ENCODE measurements at places on chromosomes 6 and 20.

DNA sequence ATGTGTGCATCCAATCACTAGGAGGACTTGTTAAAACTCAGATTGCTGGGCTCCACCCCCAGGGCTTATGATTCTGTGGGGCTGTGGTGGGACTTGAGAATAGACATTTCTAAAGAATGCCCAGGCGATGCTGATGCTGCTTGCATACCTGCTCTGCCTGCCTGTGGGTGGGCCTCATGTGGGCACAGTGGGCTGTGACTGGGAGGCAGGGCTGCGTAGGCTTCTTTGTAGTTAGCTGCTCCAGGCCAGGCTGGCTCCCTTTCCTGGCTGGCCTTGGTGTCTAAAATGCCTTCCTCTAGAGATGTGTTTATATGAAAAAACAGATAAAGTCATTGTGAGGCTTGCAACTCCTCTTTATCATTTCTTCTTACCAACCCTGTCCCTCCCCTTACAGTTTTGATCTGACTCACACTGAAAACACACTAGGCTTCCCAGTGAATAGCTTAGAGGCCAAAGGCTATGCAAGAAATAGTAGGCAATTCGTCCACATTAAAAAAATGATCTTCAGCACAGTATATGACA is 495.5 kb upstream of the MAP3K7 start:
- DNase-seq = no peak
- no peaks in the 10 kb centered on the region for H3K36me3 ChIP-seq
- H3K4me1 ChIP-seq = peaks cover 33% of the 10 kb centered on the region
- peak overlapping the region; percentile 55 for H3K27ac ChIP-seq
- no peak overlapping the region for H3K4me3 ChIP-seq
- no peaks in the 10 kb centered on the region for H3K27me3 ChIP-seq

DNA sequence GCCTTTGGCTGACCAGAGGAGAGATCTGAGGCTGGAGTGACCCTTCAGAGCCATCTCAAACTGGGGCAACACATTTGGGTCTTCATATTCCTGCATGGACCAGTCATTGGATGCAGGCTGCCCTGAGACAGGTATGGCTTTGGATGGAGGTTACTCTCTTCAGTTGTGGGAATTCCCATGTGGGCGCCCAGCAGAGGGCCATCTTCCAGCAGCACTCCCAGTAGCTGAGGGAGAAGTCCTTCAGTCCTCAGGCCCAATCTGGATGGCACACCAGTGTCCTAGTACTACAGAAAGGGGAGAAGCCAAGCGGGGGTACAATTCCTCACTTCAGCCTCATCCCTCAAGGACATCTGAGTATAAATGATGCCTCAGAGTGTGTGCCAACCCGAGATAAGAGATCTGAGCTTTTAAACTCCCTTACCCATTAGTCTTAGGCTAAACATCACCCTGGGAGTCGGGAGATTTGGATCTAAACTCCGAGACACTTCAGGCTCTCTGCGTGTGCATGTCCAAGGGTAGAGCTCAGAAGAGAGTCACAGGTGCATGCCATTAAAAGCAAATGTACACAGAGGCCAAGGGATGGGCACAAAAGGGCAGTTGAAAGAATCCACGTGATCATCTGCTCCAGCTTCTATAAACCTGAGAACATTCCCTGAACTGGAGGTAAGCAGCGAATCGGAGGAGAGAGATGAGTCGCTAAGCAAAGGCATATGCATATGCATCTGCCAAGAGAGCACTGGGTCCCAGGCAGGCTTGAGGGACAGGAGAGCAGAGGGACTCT is 204.6 kb downstream of the CD83 start:
- no peak overlapping the region for H3K27ac ChIP-seq
- H3K4me3 ChIP-seq = no peak overlapping the region
- H3K4me1 ChIP-seq = peaks cover 7% of the 10 kb centered on the region
- DNase-seq = no peak
- peaks cover 44% of the 10 kb centered on the region for H3K27me3 ChIP-seq

DNA sequence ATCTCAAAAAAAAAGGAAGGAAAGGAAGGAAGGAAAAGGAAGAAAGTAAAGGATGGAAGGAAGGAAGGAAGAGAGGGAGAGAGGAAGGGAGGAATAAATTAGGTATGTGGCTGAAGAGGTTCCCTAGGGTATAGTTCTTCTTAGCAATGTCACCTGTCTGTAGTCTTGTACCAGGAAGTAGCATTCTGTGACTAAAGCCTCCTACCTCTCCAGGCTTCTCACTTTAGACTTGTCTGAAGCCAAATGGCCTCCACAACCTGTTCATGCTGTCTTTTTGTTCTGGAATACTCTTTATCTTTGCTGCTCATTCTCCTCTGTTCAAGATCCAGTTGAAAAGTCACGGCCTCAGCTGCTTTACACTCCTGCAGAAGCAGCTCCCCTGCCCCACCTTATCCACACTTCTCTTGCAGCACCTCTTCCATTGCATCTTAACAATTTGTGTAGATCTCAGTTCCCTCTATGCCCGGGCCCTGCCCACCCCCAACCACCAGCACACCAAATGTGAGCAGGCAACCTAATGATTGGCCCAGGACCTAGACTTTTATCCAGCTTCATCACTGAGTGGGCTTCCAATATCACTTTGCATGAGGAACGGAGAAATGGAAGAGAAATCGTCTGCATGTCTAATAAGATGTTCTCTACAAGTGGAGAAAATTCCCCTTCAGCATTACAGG is 19.1 kb downstream of the GCNT2 start:
- no peak for DNase-seq
- no peaks in the 10 kb centered on the region for H3K27me3 ChIP-seq
- peak overlapping the region; percentile 23 for H3K27ac ChIP-seq
- peaks cover 13% of the 10 kb centered on the region for H3K4me1 ChIP-seq
- no peak overlapping the region for H3K4me3 ChIP-seq

DNA sequence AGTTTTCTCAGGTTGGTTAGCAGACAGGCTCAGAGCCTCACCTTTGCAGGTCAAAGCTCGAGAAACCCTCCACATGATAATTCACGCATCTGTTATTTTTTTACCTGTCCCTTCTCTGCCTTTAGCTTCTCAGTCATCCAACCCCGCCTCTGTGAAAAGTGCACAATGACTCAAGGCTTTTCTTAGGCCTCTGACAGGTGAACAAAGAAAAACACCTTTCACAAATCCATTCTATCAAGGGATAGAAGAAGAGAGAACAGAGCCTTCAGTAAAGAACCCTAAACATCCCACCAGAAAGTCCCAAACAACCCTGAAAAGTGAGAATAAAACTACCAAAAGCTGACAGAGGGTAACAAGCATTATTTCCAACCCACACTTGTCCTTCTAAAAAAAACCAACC is 178.2 kb downstream of the GJA10 start:
- no peak overlapping the region for H3K4me3 ChIP-seq
- no peak overlapping the region for H3K27ac ChIP-seq
- no peaks in the 10 kb centered on the region for H3K36me3 ChIP-seq
- no peak for DNase-seq
- no peaks in the 10 kb centered on the region for H3K27me3 ChIP-seq

- DNase-seq = no peak
- H3K4me1 ChIP-seq = peaks cover 11% of the 10 kb centered on the region
- H3K27ac ChIP-seq = no peak overlapping the region
- no peaks in the 10 kb centered on the region for H3K27me3 ChIP-seq
- H3K4me3 ChIP-seq = no peak overlapping the region
Measured at GRCh38 chr6:71252960-71253359, 35.7 kb upstream of the OGFRL1 start.

- no peak overlapping the region for H3K27ac ChIP-seq
- H3K36me3 ChIP-seq = no peaks in the 10 kb centered on the region
- no peak for DNase-seq
- no peak overlapping the region for H3K4me3 ChIP-seq
- peaks cover 2% of the 10 kb centered on the region for H3K27me3 ChIP-seq
Measured at GRCh38 chr6:165034271-165034741, 275.1 kb downstream of the C6orf118 start.

- H3K27me3 ChIP-seq = peaks cover 97% of the 10 kb centered on the region
- H3K4me3 ChIP-seq = peak overlapping the region; percentile 68
- peaks cover 37% of the 10 kb centered on the region for H3K4me1 ChIP-seq
- H3K27ac ChIP-seq = peak overlapping the region; percentile 33
- DNase-seq = peak; percentile 58
- no peaks in the 10 kb centered on the region for H3K36me3 ChIP-seq
Measured at GRCh38 chr6:98833307-98834059, 891 bp upstream of the POU3F2 start.

GRCh38 chr6:69802995-69803394 is 6.2 kb upstream of the LMBRD1 start:
- H3K4me1 ChIP-seq = no peaks in the 10 kb centered on the region
- DNase-seq = no peak
- H3K36me3 ChIP-seq = no peaks in the 10 kb centered on the region
- H3K27ac ChIP-seq = no peak overlapping the region
- no peak overlapping the region for H3K4me3 ChIP-seq

GRCh38 chr20:43191946-43192863 is 2.5 kb upstream of the PTPRT start:
- no peaks in the 10 kb centered on the region for H3K36me3 ChIP-seq
- DNase-seq = no peak
- no peak overlapping the region for H3K27ac ChIP-seq
- peaks cover 2% of the 10 kb centered on the region for H3K4me1 ChIP-seq

DNA sequence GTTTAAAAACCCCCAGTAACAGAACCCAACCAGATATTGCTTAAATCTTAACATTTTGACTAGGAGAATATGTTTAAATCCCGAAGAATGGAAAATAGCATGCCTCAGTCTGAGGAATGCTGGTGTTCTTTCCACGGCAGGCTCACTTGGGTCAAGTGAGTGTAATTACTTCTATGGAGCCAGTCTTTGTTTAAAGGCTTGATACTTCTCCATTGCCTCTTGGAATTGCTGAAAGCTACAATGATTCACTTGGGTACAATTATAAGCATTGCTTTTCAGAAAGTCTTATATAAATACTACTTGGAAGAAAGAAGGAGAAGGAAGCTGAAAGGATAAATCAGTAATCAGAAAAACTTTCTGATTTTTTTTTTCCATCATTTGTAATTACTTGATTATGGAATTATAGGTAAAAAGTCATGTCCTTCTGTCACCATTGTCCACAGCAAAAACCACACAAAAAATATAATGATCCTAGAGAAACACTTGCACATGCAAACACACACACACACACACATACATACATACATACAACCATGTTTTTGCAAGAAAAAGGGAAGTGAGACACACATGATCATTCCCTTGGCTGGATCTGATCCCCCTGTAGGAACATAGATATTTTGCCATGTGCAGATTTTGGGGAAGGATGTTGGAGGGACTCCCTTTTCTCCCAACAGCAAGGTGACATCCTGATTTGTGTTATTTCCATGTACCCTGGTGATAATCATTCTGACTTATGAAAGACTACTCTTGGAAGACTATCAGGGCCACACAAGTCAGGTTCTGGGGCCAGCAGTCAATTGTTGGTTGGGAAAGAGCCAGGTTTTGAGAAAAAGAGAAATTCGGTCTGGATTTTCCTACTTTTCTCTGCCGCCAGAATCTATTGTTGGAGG is 396.0 kb upstream of the BTBD3 start:
- H3K27me3 ChIP-seq = peaks cover 5% of the 10 kb centered on the region
- no peak overlapping the region for H3K27ac ChIP-seq
- DNase-seq = no peak
- H3K4me1 ChIP-seq = no peaks in the 10 kb centered on the region

DNA sequence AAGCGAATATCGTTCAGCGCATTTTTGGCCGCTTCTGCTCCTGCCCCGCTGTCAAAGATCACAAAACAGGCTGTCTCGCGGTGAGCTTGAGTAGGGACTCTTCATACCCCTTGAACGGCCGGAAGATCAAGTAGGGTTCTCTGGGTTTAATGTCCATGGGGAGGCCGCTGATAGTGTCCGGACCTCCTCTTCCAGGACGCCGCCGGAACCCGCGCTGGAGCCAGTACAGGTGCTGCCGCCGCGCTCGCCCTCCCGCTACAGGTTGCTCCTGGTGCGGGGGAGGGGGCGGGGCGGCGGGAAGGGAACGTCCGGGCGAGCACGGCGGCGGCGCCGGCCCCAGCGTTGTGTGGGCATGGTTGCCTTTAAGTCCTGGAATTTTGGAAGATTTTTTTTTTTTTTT is 67.4 kb downstream of the KHDC1L start:
- no peak overlapping the region for H3K4me3 ChIP-seq
- no peak for DNase-seq
- H3K4me1 ChIP-seq = peaks cover 3% of the 10 kb centered on the region
- H3K27me3 ChIP-seq = no peaks in the 10 kb centered on the region
- H3K36me3 ChIP-seq = peaks cover 6% of the 10 kb centered on the region

- H3K4me3 ChIP-seq = no peak overlapping the region
- H3K27ac ChIP-seq = no peak overlapping the region
- H3K36me3 ChIP-seq = peaks cover 16% of the 10 kb centered on the region
- peaks cover 35% of the 10 kb centered on the region for H3K4me1 ChIP-seq
- H3K27me3 ChIP-seq = no peaks in the 10 kb centered on the region
Measured at GRCh38 chr6:3715285-3715684, 36.2 kb downstream of the PXDC1 start.

- H3K4me1 ChIP-seq = peaks cover 2% of the 10 kb centered on the region
- no peaks in the 10 kb centered on the region for H3K36me3 ChIP-seq
- no peak overlapping the region for H3K4me3 ChIP-seq
- no peak for DNase-seq
- H3K27ac ChIP-seq = no peak overlapping the region
Measured at GRCh38 chr6:104227508-104227907, 632.2 kb downstream of the HACE1 start.

DNA sequence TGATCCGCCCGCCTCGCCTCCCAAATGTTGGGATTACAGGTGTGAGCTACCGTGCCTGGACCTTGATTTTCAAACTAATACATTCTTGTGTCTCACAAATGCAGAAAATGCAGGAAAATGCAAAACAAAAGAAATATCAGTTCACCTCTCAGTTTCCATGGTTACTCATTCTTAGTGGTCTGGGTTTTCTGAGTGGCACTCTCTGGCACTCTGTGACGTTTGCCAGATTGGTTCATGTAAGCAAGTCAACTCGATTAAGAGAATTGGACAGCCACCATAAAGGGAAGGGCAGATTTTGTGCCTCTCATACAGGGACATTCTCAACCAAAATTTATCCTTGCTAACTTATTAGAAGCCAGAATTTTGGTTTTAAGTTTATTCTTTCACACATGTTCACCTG is 8.6 kb downstream of the CMTR1 start:
- peaks cover 35% of the 10 kb centered on the region for H3K36me3 ChIP-seq
- no peak overlapping the region for H3K27ac ChIP-seq
- DNase-seq = no peak
- no peak overlapping the region for H3K4me3 ChIP-seq
- no peaks in the 10 kb centered on the region for H3K4me1 ChIP-seq

- no peaks in the 10 kb centered on the region for H3K27me3 ChIP-seq
- DNase-seq = no peak
- no peak overlapping the region for H3K4me3 ChIP-seq
- H3K36me3 ChIP-seq = peaks cover 37% of the 10 kb centered on the region
- no peak overlapping the region for H3K27ac ChIP-seq
Measured at GRCh38 chr6:116695401-116695800, 14.4 kb downstream of the KPNA5 start.

DNA sequence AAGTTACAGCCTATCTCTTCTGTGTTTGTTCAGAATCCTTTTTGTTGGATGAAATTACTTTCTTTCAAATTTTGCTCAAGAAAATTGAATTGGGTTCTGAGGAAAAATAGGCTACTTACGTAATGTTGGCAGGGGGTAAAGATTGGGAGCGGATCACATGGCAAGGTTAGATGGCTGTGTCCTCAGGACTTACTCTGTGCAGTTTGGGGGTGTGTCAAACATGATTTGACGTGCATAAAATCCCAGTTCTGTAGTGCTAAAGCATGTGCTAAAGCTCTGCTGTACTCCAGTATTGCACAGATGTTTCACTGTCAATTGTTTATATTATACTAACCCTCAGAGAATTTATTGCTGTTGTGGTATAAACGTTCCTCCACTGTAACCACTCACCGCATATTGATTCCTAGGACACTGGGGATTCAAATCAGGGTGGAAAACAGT is 2.6 kb downstream of the NT5E start:
- no peak for DNase-seq
- H3K4me3 ChIP-seq = no peak overlapping the region
- peaks cover 88% of the 10 kb centered on the region for H3K27me3 ChIP-seq
- H3K36me3 ChIP-seq = no peaks in the 10 kb centered on the region

Measured in mesothelial cell of epicardium (in vitro differentiated cells).